ENCODE measurements at places on chromosomes 11 and 22.

DNA sequence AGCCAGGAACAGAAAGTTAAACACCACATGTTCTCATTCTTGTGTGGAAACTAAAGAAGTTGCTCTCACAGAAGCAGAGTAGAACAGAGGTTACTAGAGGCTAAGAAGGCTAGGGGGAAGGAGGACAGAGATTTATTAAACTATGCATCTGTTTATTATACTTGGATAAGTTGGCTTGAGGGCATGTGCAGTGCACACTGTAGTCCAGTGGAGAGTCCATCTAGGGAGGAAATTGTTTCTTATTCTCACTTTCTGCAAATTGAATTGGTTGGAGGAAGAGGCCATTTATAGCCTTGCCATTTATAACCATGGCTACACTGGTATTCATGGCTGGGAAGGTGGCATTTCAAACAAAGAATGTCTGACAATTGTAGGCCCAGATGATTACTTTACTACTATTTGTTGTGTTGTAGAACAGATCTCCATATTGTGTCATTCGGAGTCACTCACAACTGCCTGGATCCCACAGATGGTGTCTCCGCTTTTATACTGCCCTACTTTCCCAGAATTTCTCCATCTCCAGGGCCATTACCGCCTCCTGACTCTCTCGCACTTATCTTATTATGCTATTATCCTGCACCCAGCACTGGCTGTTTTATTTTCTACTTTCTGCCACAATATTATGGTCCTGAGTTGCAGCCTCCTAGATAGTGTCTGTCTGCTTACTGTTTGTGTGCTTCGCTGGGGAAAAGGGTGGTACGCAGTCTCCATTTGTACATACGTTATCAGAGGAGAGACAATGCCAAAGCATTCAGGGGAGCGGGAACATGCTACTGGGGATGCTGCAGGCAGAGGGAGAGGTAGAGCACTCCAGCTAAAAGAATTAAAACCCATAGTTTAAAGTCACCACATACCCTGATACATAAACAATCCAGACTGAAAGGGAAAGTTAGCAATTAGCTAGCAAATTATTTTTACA, 169.3 kb upstream of the BLID start:
- no peak for DNase-seq

DNA sequence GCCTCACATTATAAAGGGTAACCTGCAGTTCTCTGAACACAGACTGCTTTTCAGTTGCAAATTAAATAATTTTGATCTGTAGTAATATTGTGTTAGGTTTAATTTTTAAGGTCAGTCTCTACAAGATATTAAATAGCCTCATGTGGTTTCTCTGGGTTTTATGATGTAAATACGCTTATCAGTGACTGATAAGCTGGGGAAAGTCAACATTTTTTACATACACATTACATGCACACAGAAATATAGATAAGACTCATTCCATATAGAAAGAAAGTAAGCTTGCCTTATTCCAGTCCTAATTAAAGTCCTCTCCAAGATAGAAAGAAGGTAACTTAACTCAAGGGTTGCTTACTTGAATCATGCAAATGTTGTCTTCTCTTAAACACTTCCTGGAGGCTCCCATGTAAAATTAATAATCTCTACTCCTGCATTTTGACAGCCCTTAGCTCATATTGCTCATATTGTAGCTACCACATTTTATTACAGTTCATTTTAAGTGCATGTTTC, 1.6 kb upstream of the OR5M3 start:
- DNase-seq = no peak

- peak; percentile 1 for DNase-seq
These were observed 27.7 kb upstream of the MUC5B start for GRCh38 chr11:1194977-1195681.

- DNase-seq = no peak
These were observed 121.9 kb upstream of the HSD17B12 start for GRCh38 chr11:43558556-43559127.

- DNase-seq = no peak
These were observed 23.4 kb upstream of the CLNS1A start for GRCh38 chr11:77660947-77661346.

DNA sequence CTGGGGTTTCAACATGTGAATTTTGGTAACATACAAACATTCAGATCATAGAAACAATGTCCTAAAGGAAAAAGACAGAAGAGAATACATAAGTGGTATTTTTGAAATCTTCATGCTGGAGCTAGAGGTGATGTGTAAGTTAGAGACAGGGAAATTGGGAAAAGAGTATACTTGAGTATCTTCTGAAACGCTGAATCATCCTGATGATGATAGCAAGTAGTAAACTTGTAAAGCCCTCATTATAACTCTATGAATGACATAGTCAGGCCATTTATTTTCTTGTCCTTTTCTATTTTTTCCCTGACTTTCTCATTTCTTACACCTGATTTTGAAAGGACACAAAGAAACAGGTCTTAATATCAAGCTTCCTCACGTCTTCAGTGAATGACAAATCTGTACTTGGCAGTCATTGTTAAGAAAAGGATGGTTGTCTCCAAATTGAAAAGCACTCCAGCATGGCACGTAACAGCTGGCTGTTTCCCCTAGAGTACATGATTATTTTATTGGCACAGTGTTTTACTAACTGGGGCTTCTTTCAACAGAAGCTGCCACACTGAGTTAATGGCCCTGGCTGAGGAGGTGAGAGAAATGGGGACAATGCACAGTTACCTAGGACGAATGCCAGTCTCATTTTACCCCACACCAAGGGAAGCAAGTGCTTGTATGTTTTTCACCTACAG, 140.7 kb upstream of the CTSC start:
- no peak for DNase-seq

GRCh38 chr22:25760294-25760693, 18.3 kb downstream of the MYO18B start:
- DNase-seq = no peak

GRCh38 chr11:61108847-61109585, 6.7 kb downstream of the CD5 start:
- no peak for DNase-seq

DNA sequence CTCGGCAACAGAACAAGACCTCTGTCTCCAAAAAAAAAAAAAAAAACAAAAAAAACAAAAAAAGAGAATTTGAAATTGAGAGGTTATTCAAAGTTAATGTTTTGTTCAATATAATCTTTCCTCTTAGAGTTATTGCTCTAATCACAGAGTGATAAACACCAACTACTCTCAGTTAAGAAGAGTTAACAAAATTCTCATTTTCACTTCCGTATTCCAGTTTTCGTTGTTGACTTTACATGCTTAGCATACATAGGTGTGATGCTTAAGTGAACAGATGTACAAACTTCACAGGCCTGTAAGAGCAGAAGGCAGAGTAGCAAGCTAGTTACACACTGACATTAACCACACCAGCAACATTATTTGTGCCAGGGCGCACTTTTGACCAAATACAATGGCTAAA, 12.3 kb downstream of the EIF4ENIF1 start:
- DNase-seq = no peak

- DNase-seq = no peak
These were observed 21.2 kb downstream of the GRAMD1B start for GRCh38 chr11:123451183-123451781.

DNA sequence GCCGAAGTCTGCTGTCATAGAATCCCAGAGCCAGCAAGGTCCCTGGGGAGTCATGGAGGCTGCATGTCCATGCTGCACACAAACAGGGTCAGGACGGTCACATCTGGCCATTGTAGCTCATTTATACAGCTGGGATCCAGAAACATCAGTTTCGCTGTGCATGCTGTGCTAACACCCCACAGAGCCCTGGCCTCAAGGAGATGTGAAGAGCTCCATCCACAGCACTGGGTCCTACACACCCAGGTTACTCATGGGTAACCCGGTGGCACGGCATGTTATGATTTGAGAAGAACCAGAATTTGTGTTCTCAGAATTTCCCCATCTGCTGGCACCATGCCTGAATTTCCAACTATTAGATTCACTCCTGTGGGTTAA, 146.3 kb upstream of the ARHGAP20 start:
- DNase-seq = no peak

GRCh38 chr11:117055469-117055868, 42.8 kb downstream of the SIK3 start:
- no peak for DNase-seq

DNA sequence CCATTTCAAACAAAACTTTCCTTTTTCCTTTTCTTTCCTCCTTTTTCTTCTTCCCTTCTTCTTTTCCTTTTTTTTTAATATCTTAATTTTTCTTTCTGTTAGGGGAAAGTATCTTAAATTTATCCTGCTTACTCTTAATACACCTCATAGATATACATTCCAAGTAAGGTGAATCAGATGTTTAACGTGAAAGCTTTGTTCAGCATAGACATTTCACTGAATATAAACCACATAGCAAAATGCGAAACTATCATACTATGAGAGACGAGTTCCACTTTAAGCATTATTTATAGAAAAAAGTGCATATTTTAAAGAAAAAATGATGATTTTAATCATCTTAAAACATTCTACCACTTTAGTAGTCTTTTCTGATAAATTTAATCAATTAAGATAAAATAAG, 137.8 kb upstream of the MTMR2 start:
- no peak for DNase-seq

DNA sequence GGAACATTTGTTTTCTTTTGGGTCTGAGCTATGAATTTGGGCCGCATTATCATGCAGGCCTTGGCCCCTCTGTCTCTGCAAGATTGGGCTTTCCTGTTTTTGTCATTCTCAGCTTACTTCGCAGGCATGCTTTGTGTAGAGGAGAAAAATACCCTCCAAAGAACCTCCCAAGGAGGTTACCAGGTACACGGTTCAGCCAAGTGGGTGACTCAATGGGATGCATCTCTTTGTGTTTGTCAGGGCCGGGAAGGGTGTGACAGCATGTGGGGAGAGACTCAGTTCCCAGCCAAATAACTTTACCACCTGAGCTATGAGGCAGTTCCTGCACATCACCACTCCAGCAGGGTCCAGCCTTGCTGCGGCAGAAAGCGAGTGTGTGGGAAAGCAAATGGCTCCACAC, 47.8 kb upstream of the CLDN5 start:
- no peak for DNase-seq

DNA sequence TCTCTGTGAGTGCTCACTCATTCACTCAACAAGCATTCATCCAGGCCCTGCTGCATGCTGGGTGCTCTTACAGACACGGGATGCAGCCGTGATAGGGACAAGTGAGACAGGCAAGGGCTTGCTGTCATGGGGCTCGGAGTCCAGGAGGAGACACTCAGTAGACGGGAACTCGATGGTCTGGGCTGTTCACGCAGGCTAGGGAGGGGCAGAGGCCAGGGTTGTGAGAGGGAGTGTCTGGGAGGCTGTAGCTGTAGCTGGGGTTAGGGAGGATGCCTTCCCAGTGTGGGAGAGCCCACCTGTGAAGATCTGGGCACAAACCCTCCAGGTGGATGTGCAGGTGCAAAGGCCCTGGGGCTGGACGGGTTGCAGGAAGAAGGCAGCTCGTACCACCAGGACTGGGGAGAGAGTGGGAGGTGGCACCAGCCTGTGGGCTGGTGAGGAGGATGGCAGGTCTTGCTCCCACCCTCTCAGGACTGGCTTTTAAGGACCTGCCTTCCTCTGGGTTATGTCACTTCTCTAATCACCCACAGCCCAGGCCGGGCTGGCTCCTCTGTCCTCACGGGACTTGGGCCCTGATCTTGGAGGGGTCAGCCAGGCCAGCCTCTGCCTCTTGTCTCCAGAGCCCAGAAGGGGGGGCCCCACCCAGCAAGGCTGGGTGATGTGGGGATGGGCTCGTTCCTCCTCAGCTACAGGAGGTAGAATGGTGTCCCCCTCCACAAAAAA, 24.1 kb downstream of the FGF4 start:
- no peak for DNase-seq

- DNase-seq = no peak
These were observed 9.4 kb downstream of the DRD2 start for GRCh38 chr11:113465786-113466185.

DNA sequence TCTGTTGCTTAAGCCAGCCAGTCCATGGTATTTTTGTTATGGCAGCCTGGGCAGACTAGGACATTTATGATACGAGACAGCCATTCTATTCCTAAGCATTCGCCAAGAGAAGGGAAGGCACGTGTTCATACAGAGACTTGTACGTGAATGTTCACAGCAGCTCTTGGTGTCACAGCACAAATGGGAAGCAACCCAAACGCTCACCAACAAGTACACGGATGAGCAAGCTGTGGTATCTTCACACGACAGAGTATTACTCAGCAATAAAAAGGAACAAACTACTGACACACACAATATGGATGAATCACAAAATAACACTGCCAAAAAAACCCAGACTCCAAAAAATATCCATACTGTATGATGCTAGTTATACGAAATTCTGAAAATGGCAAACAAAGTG, 85.1 kb downstream of the PHF21B start:
- DNase-seq = no peak

DNA sequence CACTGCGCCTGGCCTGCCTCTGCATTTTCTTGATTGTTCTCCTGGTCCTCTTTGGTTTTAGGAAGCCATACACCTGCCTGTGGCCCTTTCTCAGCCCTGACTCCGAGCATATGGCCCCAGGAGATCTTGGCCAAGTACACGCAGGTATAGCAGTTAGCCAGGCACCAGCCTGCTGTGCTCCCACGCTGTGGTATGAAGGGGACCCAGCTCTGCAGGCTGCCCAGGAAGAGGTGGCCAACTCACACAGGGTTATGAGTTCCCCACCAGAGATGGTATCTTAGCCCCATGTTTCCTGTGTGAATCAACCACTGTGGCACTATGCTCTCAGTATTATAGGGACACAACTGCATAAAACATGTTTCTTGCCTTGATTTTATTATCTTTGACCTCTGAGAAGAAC, 31.1 kb downstream of the SGSM3 start:
- peak; percentile 65 for DNase-seq

GRCh38 chr22:37282385-37282677, at the start of gene CYTH4:
Gene CYTH4 (plus strand): TSS chr22:37282508. CDS start chr22:37282570, 62 bp downstream.
- peak; percentile 87 for DNase-seq

GRCh38 chr22:28155808-28156207, 236.8 kb upstream of the PITPNB start:
- no peak for DNase-seq

GRCh38 chr22:42282252-42282942, 11.9 kb upstream of the TCF20 start:
- DNase-seq = no peak

- DNase-seq = no peak
These were observed 113.3 kb downstream of the ZNF280B start for GRCh38 chr22:22395245-22395644.

GRCh38 chr22:37333724-37334460, 51.6 kb downstream of the CYTH4 start:
- DNase-seq = no peak

GRCh38 chr11:2566223-2567025, 121.6 kb downstream of the KCNQ1 start:
- DNase-seq = no peak

All from stimulated activated CD4-positive, alpha-beta T cell treated with anti-CD3 and anti-CD28 coated beads, Interleukin-15, amount 100 ng/mL, for 24 hours (primary cell).